Hematopoietic multipotent progenitor cell treated with erythropoietin and hydrocortisone succinate and interleukin-3 and kit ligand, for 17 days (in vitro differentiated cells): ENCODE measurements at places on chromosomes 6 and 20.

GRCh38 chr6:21305893-21306332 is 287.6 kb upstream of the SOX4 start:
- no peak for DNase-seq

DNA sequence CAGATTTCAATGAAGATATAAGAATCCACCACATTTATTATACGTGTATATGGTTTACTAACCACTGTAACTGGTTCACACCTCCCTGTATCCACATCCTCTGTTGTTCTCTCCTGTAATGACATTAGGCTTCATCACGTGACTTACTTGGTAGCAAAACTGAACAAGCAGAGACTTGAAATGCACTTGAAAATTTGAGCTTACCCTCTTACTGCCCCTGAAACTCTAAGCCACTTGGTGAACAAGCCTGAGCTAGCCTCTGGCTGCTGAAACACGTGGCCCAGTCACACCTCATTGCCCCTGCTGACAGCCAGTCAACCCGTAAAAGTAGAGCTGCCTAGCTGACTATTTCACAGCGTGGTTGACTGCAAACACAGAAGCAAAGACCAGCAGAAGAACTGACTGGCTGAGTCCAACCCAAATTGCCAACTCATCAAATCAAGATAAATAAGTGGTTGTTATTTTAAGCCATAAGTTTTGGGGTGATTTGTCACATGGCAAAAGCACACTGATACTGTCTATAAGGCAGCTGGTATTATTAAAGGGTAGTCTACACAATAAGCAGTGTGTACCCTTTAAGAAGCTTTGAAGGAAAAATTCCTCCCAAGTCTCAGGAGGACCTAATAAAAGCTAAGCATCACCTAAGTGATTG is 109.0 kb downstream of the RALGAPA2 start:
- DNase-seq = no peak

DNA sequence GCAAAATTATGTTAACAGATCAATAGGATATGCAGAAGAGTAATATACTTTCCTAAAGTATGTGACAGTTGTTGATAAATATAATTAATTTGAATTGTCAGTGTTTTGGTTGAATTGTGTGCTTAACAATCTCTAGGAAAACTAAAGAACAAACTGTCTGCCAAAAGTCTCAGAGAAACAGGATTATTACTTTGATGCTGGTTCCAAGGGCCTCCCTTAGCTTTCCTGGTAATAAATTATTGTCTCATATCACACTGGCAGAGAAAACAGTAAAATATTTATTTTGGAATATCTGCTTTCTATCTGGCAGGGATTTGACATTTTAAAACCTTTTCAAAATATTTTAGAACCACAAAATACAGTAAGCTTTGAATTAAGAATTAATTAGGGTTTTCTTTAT is 40.1 kb upstream of the CARMIL1 start:
- DNase-seq = no peak

GRCh38 chr6:9057937-9058336 is 622.6 kb upstream of the SLC35B3 start:
- DNase-seq = no peak
